Stimulated activated CD8-positive, alpha-beta memory T cell treated with anti-CD3 and anti-CD28 coated beads, Interleukin-12 subunit alpha, Interleukin-12 subunit beta, amount 100 ng/mL, for 1 hour (primary cell): ENCODE measurements at places on chromosomes 5 and 9.

DNA sequence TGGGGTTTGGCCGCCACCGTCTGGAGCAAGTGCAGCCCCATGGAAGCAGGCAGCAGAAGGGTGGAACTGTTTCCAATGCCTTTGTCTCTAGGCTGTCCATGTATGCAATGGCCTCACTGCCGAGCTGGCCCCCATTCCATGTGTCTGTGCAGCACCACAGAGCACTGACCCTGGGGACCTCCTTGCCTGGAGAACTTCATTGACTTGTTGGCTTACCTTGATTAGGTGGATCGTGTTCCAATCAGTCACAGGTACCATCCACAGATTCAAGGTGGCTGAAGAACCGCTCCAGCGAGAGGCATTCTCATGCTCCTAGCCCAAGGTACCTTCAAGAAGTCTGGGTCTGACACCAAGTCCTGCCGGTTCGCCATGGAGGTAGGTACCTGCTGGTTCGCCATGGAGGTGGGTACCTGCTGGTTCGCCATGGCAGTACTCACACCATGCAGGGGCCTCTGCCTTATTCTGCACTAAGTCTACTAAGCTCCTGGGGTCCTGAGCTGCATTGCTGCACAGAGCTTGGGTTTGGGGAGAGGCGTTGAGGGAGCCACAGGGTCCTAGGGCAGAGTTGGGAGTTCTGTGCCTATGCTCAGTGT, 358.3 kb upstream of the IRX1 start:
- DNase-seq = no peak

GRCh38 chr5:102596113-102596512, 97.3 kb upstream of the SLCO6A1 start:
- no peak for DNase-seq

DNA sequence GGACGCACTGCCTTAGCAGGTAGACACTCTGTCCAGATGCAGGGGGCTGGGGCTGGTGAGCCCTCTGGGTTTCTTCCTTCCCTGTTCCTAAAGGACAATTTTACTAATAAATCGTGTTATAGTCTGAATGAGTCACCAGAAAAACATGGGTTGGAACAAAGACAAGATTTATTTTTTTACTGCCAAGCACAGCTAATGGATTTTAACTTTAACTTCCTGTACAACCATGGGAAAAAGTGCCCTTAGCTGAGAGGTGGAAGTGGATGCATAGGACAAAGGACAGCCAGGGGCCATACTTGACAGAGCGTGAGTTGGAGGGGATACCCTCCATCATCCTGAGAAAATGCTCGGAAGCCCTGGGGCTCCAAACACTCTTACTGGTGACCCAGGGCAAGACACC, 300.7 kb downstream of the MSX2 start:
- DNase-seq = no peak

DNA sequence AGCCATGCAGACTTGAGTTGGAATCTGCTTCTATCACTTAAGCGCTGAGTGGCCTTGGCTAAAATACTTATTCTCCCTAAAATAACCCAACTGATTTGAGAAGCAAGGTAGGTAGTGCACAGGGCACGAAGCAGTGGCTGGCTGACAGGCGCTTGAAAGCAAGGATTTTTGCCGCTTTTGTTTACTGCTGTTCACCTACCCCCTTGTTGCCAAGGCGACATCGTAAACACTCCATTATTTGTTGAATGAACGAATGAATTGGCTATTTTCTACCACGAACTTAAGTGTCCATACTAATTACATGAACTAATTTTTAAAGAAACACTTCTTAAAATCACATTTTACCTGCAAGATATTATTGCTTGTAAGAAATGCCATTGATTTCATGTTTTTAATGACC, 98.0 kb downstream of the ANKH start:
- no peak for DNase-seq

DNA sequence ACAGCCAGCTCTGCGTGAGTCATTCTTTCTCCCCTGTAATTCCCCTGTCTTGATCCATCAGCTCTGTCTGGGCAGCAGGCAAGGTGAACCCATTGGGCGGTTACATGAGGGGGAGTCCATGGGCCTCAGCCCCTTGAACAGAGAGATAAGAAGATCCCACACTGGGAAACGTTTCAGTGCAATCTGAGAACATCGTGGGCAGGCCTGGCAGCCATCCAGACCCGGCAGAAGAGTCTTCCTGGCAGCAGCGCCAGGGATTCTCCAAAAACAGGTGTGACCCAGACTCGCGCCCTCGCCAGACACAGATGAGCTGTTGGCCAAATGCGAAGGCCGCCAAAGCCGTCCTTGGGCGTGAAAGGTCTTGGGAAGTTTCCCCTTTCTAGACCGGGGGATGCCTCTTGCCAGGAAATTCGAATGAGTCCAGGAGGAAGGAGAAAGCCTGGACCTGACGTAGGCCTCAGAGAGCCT, 6.4 kb upstream of the SLC12A7 start:
- DNase-seq = no peak

GRCh38 chr5:38979535-38979934, 94.7 kb downstream of the RICTOR start:
- no peak for DNase-seq

DNA sequence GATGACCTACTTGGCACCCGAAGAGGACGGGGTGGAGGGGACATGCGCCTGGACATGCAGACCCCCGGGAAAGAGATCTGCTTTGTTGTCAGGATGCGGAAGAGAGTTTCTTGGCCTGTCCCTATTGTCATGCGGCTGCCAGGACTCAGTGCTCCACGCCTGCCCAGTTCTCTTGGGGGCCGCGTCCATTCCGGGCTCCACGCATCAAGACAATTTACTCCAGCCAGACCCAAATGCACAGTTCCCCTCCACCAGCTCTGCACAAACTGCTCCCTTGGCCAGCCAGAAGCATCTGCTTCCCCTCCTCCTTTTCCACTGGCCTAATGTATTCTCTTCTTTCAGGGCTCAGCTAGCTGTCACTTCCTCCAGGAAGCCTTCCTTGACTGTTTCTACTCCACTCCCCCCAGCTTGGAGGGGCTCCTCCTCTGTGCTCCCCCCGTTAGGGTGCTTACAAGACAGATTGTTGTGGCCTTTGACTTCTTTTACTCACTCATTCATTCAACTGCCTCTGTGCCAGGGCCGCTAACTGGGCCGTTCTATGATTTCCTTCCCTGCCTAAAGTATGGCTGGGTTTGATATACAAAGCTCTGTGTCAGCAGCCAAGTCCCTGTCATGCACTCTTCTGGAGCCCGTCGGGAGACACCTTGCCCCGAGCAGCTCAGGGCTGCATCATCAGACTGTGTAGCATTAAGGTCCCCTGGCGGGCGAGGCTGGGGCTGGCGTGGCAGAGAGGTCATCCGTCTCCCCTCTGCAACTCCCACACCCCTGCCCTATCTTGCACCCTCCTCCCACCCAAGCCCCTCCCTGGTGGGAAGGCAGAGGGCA, 6.6 kb downstream of the FIBCD1 start:
- no peak for DNase-seq

DNA sequence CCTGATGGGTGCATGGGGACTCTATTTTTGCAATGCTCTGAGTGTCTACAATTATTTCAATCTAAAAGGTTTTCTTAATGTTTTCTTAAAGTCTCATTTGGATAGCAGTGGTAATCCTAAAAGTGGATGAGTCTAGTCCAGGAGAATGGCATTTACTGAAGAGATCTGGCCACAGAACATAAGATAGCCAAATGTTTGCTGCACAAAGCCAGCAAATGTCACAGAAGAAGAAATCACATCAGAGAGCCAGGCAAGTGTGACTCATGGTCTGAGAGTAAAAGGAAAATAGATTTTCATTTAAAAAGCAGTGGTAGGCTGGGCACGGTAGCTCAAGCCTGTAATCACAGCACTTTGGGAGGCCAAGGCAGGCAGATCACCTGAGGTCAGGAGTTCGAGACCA, 352.7 kb upstream of the GRAMD2B start:
- no peak for DNase-seq

DNA sequence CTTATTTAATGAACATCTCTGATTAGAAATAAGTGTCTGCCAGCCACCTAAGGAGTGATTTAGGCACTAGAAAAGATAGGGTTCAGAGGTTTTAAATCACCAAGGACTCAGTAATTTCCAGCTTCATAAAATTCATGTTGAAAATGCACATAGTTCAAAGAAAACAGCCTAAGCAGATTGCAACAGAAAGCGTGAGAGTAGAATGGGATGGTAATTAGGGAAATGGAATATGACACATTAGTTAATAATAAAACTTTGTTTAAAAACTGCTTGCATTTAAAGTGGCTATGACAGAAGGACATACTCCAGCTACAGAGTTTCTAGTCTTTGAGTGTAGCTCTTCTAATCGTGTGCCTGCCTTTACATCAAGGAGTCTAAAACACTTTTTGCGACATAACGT, 490.8 kb downstream of the TLE4 start:
- no peak for DNase-seq

DNA sequence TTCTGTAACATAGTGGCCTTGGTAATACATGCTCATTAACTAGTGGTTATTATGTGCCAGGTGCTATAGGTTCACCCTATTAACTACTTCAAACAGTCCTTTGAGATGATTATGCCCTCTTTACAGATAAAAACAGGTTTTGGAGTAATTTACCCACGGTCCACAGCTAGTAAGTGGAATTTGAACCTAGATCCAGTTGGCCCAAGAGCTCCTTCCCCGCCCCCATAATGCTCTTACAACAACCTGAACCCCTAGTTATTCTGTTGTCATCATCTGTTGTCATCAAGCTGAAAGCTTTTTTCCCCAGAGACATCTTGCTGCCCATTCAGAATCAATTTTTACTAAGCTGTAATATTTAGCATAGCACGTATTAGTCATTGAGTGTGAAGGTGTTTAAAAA, 23.2 kb downstream of the XPA start:
- no peak for DNase-seq

GRCh38 chr5:2295476-2295875, 412.8 kb upstream of the IRX4 start:
- no peak for DNase-seq
